Ureter (tissue), 1 donor: ENCODE measurements at places on chromosomes 7 and 10. TPM values are rescaled to one million over a fixed set of nuclear protein-coding genes. Genes with fewer than 3 reads are reported as not detected.

Gene SORCS1
- total RNA-seq = 0.99 TPM

- no peak for DNase-seq
These were observed 245.0 kb upstream of the SORCS1 start for GRCh38 chr10:107409522-107409921.

GRCh38 chr10:23157691-23158369, 34.3 kb upstream of the PTF1A start:
- DNase-seq = no peak

GRCh38 chr7:16813232-16813616, 8.4 kb upstream of the AGR2 start:
- DNase-seq = no peak

GRCh38 chr7:64908358-64908757, 5.3 kb downstream of the ZNF273 start:
- DNase-seq = no peak

DNA sequence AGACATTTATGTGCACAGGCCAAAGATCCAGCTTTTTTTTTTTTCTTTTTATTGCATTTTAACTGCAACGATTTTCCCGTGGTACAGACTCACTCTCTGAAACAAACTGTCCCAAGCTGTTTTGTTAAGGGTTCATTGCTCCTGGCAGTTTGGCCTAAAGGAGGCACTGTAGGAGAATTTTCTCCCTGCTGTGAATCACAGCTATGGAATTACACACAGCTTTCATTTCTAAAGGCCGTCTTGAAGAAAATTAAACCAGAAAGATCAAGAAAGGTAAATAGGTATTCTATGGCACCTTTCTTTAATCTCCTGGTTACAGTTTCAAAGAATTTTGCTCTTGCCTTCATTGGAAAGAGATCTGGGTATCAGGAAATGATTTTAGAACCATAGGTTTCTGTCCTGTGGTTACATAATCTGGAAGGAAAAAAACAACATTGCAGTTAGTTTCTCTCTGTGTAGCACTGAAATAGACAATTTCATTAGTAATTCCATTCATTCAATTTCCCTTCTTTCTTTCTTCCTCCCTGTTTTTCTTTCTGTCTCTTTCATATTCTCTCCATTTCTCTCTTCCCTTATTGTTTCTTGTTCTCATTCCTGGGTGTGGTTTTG, 51.2 kb downstream of the PDK4 start:
- DNase-seq = peak; percentile 57

DNA sequence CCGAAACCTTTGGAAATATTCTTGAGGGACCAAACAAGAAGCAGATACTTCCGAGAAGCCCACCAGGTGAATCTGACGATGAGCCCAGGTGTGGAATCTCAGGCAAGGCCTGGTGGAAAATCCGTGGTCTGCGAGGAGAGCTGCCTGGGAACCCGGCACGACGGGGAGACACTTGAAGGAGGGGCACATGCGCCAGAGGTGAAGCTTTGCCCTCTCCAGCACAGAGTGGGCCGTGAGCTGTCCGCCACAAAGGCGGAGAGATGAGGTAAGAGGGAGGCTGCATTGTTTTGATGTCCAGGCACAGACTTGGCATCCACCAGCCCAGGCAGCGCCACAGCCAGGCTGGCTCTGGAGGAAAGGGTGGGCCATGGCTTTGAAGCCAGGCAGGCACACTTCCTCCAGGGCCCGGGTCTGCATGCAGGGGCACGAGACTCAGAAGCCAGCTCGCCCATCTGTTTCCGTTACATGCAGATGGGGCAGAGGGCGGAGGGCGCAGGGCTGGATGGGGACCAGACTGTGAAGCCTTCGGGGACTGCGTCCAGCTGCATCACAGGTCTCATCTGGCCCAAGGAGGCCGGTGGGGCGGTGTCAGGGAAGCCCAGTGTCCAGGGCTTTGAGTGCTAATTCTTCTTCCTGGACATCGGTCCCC, 45.4 kb downstream of the CALML3 start:
- DNase-seq = no peak
